Activated T-helper 17 cell treated with anti-CD3 and anti-CD28 coated beads, Interleukin-2, amount 50 U/mL, for 72 hours (primary cell): ENCODE measurements at places on chromosomes 16 and 17. TPM values are rescaled to one million over a fixed set of nuclear protein-coding genes. Genes with fewer than 3 reads are reported as not detected.

TERB1 gene
- total RNA-seq = 0.13 TPM

SDR42E2 gene
- total RNA-seq = not detected

RNF157 gene
- 17.4 TPM for total RNA-seq

GRCh38 chr16:84672276-84673202 is 24.2 kb downstream of the KLHL36 start:
- peak; percentile 93 for ATAC-seq

DNA sequence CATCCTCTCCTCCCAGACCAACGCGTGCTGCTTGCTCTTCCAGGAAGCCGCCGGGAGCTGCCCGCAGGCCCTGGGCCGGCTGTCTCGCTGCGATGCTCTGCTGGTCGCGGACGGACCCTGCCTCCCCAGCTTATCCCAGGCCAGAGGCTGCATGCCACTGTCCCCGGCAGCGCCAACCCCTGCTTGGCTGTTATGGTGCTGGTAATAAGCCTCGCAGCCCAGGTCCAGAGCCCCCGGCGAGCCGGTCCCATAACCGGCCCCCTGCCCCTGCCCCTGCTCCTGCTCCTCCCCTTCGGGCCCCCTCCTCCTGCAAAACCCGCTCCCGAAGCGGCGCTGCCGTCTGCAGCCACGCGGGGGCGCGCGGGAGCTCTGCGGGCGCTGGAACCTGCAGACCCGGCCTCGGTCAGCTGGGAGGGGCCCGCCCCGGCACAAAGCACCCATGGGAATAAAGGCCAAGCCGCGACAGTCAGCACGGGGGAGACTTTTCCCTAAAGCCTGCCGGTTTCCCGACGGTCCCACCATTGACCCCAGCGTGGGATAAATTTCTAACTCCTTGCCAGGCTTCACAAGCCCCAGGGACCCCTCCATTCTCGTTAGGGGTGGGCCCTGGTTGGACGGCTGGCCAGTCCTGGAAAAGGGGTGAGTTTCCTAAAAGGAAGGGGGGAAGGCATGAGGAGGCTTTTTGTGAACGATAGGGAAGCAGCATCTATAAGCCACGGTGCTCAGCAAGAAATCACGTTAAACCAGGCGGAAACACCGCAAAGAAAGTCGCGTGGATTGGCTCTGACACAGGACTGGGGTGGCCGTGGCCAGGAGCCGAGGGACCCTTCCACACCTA is 11.2 kb downstream of the ENPP7 start:
- ATAC-seq = peak; percentile 54

MMP2 gene
- total RNA-seq = not detected

DNA sequence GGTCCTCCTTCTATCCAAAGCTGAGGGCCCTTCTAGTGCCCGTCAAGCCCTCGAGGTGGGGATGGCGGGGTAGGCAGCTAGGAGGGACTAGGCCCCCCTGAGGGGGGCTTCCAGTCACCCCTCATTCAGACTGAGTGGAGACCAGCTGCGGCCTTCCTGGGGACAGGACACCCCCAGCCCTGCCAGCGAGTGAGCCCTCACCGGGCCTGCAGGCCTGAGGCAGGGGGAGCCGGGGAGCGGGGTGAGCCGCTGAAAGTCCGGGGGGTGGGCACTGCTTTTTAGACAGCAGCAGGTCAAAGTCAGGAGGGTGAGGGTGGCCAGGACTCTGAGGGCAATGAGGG is 8.7 kb upstream of the KREMEN2 start:
- no peak for ATAC-seq

GRCh38 chr17:27456681-27457359 is 572 bp downstream of the KSR1 start:
- peak; percentile 30 for ATAC-seq

KRT25 gene
- total RNA-seq = not detected

GRCh38 chr17:29959658-29960337 is 18.4 kb downstream of the EFCAB5 start:
- no peak for ATAC-seq

ZBTB4 gene
- 18.9 TPM for total RNA-seq

DNA sequence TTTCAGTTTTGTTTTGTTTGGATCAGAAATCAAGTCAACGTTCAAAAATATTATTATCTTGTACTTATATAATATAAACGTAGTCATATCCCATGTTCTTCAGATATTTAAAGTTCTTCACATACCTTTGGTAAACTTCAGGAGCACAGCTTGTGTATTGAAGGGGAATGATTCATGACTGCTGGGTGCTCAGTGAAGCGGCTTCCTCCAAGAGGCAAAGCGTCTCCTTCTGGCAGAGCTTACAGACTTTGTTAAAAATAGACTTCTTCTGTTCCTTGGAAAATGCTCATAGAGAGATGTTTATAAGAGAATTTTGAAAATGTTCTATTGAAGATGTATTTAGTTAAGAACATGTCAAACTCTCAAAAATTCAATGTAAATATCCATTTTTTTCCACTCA is 155.6 kb upstream of the CNTNAP4 start:
- ATAC-seq = no peak

KRTAP2-3 gene
- total RNA-seq = not detected

DNA sequence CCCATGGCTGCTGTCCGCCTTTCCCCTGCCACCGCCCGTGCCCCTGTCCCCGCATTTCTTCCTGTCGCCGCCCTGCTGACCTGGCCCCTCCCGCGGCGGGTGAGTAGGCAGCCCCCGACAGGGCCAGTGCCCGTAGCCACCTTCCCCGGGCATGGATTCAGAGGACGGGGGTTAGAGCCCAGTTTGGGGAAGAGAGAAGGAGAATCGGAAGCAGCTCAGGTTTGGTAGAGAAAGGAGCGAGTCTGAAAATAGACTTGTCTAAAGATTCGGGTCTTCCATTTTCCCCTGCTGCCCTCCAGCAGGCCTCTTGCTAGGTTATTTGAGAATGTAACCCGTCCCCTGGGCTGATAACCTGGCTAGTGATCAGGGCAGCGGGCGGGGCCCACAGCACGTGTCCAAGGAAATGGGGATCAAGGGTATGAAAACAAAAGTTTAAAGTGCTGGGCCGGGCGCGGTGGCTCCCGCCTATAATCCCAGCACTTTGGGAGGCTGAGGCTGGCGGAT is 7.9 kb upstream of the CLDN9 start:
- no peak for ATAC-seq

CLDN6 gene
- not detected for total RNA-seq

DNA sequence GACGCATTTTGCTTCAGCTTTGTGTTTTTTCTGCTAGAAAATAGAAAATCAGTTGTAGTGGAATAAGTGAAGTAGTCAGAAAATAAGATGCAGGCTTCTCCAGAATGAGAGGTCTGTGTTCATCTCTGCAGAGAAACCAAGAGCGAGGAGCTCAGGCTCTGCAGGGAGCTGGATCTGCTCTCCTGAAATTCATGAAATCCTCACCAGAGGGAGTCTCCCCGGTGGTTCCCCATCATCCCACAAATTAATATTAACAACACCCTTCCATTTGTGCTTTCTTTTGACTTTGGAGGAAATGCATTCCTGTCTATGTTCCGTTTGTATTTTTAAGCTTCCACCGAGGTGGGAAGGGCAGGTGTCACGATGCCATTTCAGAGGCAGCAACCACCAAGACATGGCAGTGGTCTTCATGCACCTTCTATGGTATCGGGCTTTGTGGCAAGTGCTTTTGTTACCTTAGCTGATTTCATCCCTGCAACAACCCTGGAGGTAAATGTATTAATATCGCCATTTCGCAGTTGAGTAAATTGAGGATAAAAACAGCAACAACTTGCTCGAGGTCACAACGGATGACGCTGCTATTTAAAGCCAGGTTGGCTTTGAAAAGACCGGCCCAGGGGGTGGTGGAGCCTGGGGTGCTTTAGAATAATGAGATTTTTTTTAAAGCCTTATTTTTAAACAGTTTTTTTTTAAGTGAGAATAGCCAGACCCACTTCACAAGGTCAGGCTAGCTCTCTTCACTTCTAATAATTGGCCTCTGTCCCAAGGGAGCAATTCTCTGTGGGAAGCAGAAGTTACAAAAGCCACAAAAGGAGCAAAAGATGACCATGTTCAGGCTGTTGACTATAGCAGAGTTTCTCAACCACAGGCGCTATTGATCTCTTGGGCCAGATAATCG is 367.6 kb upstream of the ERCC4 start:
- ATAC-seq = no peak

DNA sequence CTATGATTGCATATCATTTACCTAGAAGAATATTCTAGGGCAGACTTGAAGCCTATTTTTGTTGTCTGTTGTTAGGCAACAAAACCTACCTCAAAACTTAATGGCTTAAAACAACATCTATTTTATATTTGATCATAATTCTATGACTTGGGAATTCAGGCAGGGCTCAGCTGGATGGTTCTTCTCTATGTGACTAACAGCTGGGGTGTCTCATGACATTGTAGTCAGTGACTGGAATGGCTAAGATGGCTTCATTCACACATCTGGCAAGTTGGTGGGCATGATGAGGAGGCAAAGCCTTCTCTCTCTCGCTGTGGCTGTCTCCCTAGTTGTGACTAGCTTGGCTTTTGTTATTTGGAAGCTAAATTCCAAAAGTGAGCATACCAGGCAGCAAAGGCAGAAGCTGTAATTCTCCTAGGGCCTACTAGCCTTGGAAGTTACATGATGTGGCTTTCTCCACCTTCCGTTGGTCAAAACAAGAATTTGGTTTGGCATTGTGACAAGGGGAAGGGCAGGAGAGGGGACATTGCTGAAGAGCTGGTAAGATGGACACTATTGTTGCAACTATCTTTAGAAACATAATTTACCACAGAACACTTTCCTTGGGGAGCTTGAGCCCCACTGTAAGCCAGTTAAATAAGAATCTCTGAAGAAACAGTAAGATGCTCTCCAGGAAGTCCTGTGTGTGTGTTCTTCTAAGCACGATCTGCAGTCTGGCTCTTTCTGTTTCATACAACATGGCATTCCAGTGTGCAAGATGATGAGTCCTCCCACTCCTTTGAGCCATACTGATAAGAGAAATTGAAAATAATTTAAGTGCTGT is 39.4 kb downstream of the ZNRF1 start:
- ATAC-seq = peak; percentile 82

HLF gene
- total RNA-seq = 21.7 TPM
